Epithelial cell of umbilical artery (primary cell): ENCODE measurements at places on chromosomes 7 and 10. TPM values are rescaled to one million over a fixed set of nuclear protein-coding genes. Genes with fewer than 3 reads are reported as not detected.

Gene STK17A
- 61.6 and 75.0 TPM in 2 replicates for total RNA-seq

Gene CAMK2B
- total RNA-seq: 0.15 and 1.6 TPM in 2 replicates

Gene ECHS1
- 74.7 and 90.7 TPM in 2 replicates for total RNA-seq

Gene PPP1R17
- not detected in 2 replicates for total RNA-seq

Gene HSPB1
- total RNA-seq: 37.4 and 77.2 TPM in 2 replicates

Gene TES
- 117 and 146 TPM in 2 replicates for total RNA-seq

Gene TLX1
- total RNA-seq: 0.15 TPM in 1 of 2 replicates, not detected in the other

Gene PTPRZ1
- not detected in 2 replicates for total RNA-seq

Gene MOGAT3
- total RNA-seq: not detected in 2 replicates

Gene TBXAS1
- total RNA-seq: 17.6 and 18.5 TPM in 2 replicates

Gene PRKAR2B
- total RNA-seq: 33.5 and 79.0 TPM in 2 replicates

Gene TRPV6
- not detected in 2 replicates for total RNA-seq

Gene SAMD9L
- total RNA-seq: 14.3 and 78.0 TPM in 2 replicates

Gene SFRP4
- not detected in 2 replicates for total RNA-seq

Gene PLCE1
- under 0.01 TPM in 2 replicates for total RNA-seq

Gene POM121L12
- not detected in 2 replicates for total RNA-seq

Gene HOXA6
- 2.6 and 2.9 TPM in 2 replicates for total RNA-seq

Gene OGDHL
- total RNA-seq: 0.91 and 1.6 TPM in 2 replicates

Gene EMX2
- total RNA-seq: 0.15 TPM in 1 of 2 replicates, not detected in the other
